ENCODE measurements at places on chromosomes 12 and 14. TPM values are rescaled to one million over a fixed set of nuclear protein-coding genes. Genes with fewer than 3 reads are reported as not detected.

Gene POC1B
- 17.5 TPM for total RNA-seq

DNA sequence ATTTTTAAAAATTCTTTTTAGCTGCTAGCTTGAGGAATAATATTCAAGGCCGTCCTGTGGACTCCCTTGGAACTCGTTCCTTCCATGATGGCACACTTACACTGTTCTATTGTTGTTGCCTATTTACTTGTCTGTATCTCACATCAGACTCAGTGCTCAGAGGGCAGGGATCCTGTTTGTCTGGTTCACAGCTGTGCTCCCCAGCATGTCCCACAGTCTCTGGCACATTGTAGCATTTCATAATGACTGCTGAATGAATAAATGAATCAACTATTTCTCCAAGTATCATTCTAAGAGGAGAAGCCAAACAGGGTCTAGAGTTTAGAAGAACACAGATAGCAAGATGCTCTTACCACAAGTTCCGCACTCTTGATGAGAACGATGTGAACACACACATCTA is 48.0 kb downstream of the NTN4 start:
- H3K36me3 ChIP-seq: no peaks in the 10 kb centered on the region
- no peak overlapping the region for H3K27ac ChIP-seq
- H3K4me3 ChIP-seq: no peak overlapping the region
- no peaks in the 10 kb centered on the region for H3K27me3 ChIP-seq

DNA sequence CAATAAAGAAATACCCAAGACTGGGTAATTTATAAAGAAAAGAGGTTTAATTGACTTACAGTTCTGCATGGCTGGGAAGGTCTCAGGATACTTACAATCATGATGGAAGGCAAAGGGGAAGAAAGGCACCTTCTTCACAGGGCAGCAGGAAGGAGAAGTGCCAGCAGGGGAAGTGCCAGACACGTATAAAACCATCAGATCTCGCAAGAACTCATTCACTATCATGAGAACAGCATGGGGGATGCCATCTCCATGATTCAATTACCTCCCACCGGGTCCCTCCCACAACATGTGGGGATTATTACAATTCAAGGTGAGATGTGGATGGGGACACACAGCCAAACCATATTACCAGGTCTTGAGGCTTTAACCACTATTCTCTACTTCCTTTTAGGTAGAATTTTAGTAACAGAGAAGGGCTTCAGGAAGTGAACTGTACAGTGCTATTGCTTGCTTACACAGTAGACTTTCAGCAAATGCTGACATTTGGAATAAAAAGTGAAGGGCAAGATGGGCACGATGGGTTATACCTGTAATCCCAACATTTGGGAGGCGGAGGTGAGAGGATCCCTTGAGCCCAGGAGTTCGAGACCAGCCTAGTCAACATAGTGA is 40.8 kb upstream of the OR4E1 start:
- no peak for DNase-seq
- no peaks in the 10 kb centered on the region for H3K36me3 ChIP-seq
- no peak overlapping the region for H3K4me3 ChIP-seq
- H3K27ac ChIP-seq: no peak overlapping the region
- no peaks in the 10 kb centered on the region for H3K27me3 ChIP-seq

Gene FOXN4
- 0.35 TPM for total RNA-seq

Gene ACSM4
- not detected for total RNA-seq

- no peak overlapping the region for H3K4me3 ChIP-seq
- H3K4me1 ChIP-seq: no peaks in the 10 kb centered on the region
- no peak for DNase-seq
- H3K27me3 ChIP-seq: no peaks in the 10 kb centered on the region
- no peak overlapping the region for H3K27ac ChIP-seq
- H3K36me3 ChIP-seq: no peaks in the 10 kb centered on the region
Observed at GRCh38 chr12:103268831-103269514, 226.8 kb downstream of the C12orf42 start.

GRCh38 chr12:24730489-24730896 is 218.4 kb downstream of the BCAT1 start:
- H3K4me3 ChIP-seq: no peak overlapping the region
- no peak overlapping the region for H3K27ac ChIP-seq
- H3K27me3 ChIP-seq: no peaks in the 10 kb centered on the region
- DNase-seq: no peak
- H3K4me1 ChIP-seq: no peaks in the 10 kb centered on the region

DNA sequence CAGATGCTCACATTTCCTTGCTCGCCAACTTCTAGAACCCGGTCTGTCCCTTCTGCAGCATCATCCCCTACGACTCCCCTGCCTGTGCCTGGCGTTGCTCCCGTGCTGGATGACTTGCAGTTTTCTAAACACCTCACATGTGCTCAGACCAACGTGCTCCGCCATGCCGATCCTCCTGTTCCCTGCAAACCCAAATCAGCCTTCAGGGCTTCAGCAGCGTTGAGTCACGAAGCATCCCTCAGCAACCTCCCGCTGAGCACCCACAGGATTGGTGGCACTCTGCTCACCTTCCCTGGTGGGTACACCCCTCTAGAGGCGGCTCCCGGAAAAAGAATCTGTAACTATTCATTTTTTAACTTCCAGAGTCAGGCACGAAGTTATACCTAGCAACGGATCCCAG is 2.8 kb upstream of the PIWIL1 start:
- H3K36me3 ChIP-seq: no peaks in the 10 kb centered on the region
- no peak overlapping the region for H3K4me3 ChIP-seq
- no peaks in the 10 kb centered on the region for H3K4me1 ChIP-seq
- no peak overlapping the region for H3K27ac ChIP-seq
- no peaks in the 10 kb centered on the region for H3K27me3 ChIP-seq

DNA sequence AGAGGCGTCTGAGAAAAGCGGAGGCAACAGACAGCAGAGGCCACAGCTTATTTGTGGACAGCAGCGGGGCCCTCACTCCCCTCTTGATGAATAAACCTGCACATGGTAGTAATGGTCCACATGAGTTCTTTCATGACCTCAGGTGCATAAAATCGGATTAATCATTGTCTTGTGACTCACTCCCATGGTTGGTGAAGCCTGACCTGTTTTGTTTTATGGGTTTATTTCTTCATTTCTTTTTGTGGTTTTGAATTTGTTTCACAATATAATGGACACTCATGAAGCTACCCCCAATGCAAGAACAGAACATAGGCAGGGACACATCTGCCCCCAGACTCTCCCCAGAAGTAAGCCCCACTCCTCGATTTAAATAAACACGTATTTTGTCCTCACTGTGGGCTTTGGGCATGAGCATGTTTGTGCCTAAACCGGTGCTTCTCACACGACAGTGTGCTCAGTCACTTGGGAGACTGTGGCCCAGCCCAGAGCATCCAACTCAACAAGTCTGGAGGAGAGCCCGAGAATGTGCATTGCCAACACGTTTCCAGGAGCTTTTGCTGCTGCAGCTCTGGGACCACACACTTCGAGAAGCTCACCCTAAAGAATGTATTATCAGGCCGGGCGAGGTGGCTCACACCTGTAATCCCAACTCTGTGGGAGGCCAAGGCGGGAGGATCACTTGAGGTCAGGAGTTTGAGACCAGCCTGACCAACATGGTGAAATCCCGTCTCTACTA is 116.1 kb downstream of the SCARB1 start:
- DNase-seq: no peak
- H3K36me3 ChIP-seq: no peaks in the 10 kb centered on the region
- H3K4me3 ChIP-seq: no peak overlapping the region
- H3K4me1 ChIP-seq: peaks cover 11% of the 10 kb centered on the region
- no peaks in the 10 kb centered on the region for H3K27me3 ChIP-seq

Gene ITGA7
- total RNA-seq: 49.1 TPM

Gene IGFBP6
- 16.6 TPM for total RNA-seq

Gene CLEC4C
- total RNA-seq: not detected

Gene PABPN1
- total RNA-seq: 110 TPM

DNA sequence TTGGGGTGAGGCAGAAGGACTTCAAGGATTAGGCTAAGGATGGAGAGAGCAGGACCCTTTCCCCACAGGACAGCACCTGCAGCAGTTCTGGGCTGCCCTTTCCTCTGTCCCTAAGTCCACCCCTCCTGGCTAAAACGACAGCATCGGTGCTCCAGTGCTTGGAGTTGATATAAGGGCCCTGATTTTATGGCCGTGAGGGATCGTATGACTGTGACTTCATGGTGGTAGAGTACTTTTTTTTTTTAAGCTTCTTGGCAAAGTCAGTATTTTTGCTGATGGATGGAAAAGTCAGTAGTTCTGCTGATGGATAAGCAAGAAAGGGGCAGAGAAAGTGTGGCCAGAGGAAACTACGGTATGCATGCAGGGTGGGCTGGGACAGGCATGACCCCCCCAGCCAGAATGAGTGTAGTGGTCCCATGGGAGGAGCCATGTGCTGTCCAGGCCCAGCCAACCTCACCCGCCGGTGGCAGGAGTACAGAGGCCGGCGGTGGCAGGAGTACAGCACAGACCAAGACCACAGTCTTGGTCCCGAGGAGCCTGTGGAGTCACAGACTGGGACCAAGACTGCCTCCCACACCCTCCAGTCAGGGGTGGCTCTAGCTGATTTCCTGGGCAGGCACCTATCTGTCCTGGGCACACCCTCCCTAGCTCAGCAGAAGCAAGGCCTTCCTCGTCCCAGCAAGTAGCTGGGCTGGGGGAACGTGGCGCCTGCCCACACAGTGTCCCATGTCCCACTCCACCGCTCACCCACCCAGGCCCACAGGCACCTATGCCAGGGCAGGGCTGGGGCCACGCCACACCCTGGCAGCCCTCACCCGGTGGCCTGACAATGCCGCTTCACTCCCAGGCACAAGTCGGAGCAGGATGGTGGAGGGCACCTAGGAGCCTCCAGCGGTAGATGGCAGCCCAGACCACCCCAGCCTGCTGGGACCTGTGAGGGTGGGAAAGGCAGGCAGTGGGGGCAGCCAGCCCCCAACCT is 46.3 kb downstream of the CCDC88C start:
- H3K4me3 ChIP-seq: no peak overlapping the region
- no peaks in the 10 kb centered on the region for H3K36me3 ChIP-seq
- H3K4me1 ChIP-seq: peaks cover 31% of the 10 kb centered on the region

- H3K27ac ChIP-seq: no peak overlapping the region
- H3K36me3 ChIP-seq: no peaks in the 10 kb centered on the region
- H3K27me3 ChIP-seq: no peaks in the 10 kb centered on the region
- no peak for DNase-seq
- H3K4me3 ChIP-seq: no peak overlapping the region
- H3K4me1 ChIP-seq: peaks cover 13% of the 10 kb centered on the region
Observed at GRCh38 chr14:94998110-94998509, 159.2 kb downstream of the DICER1 start.

Gene NDUFB1
- 160 TPM for total RNA-seq

DNA sequence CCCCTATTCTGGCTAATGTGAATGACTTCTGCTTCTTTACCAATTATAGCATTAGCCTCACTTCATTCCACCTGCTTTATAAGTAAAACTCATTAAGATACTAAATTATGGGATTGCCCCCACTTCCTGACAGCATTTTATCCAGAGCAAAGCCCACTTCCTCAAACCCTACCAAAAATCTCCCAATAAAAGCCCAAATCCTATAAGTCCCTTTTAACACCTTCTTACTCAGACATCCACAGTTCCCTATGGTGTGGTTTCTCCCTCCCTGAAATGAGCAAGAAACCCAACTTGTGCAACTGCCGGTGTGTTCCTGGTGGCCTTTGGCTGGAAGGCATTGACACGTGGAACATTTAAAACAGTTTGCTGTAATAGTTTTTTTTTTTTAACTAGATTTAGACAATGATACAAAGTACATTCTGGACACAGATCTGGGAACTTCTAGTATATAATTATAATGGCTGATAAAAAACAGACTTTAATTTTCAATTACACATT is 53.1 kb downstream of the BRMS1L start:
- no peaks in the 10 kb centered on the region for H3K36me3 ChIP-seq
- H3K4me1 ChIP-seq: no peaks in the 10 kb centered on the region
- no peak overlapping the region for H3K27ac ChIP-seq
- H3K27me3 ChIP-seq: no peaks in the 10 kb centered on the region

Gene KICS2
- 10.5 TPM for total RNA-seq

Gene CD163L1
- 0.14 TPM for total RNA-seq

GRCh38 chr12:70652451-70652850 is 15.2 kb upstream of the PTPRB start:
- no peaks in the 10 kb centered on the region for H3K36me3 ChIP-seq
- H3K27me3 ChIP-seq: no peaks in the 10 kb centered on the region
- H3K27ac ChIP-seq: no peak overlapping the region
- H3K4me1 ChIP-seq: peaks cover 3% of the 10 kb centered on the region
- no peak overlapping the region for H3K4me3 ChIP-seq

Gene TRHDE
- total RNA-seq: 7.7 TPM

GRCh38 chr14:81517798-81518398 is 15.8 kb downstream of the SEL1L start:
- H3K36me3 ChIP-seq: no peaks in the 10 kb centered on the region
- no peak for DNase-seq
- no peaks in the 10 kb centered on the region for H3K27me3 ChIP-seq
- 0 out of 2 replicates have a peak overlapping the region, but pooled peaks have one; percentile 17 for H3K27ac ChIP-seq
- H3K4me3 ChIP-seq: no peak overlapping the region

Gene KLHL28
- total RNA-seq: 9.9 TPM

Gene ARHGAP9
- 4.6 TPM for total RNA-seq

GRCh38 chr14:33792720-33793368 is 158.0 kb downstream of the EGLN3 start:
- H3K4me1 ChIP-seq: peaks cover 4% of the 10 kb centered on the region
- H3K27ac ChIP-seq: no peak overlapping the region
- no peaks in the 10 kb centered on the region for H3K27me3 ChIP-seq
- no peaks in the 10 kb centered on the region for H3K36me3 ChIP-seq
- peak; percentile 85 for DNase-seq

Gene PLEKHG7
- total RNA-seq: not detected

Gene GAS2L3
- 13.5 TPM for total RNA-seq

Gene LRP6
- 61.7 TPM for total RNA-seq

Gene MBD6
- total RNA-seq: 12.5 TPM

DNA sequence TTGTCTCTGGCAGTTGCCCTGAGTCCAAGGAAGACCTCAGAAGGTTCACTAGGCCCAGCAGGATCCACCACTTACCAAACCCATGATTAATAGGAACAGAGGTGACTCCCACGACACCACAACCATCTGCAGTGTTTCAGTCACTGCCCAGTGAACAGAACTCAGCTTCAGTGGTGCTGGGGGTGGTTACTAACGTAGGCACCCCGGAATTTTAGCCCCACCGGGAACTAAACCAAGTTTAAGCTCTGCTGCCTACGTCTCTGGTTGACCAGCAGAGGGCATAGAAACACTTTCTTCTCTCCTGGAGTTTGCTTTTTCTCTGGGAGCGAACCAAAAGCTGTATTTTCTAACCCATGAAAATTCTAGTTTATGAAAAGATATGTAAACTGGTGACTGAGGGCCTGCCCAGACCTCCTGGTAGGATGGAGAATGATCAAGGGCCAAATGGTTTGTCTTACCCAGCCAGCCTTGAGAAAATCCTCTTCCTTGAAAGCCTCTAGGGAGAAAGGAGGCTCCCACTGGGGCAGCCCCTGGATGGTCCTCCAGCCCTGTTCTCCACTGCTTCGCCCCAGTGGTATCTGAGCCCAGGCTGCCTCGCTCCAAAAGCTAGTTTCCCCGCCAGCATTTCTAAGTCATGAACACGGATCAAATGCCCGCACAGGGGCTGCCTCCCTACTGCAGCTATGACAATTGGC is 379.8 kb downstream of the DPF3 start:
- H3K4me3 ChIP-seq: no peak overlapping the region
- no peak overlapping the region for H3K27ac ChIP-seq
- no peaks in the 10 kb centered on the region for H3K36me3 ChIP-seq
- no peaks in the 10 kb centered on the region for H3K27me3 ChIP-seq
- H3K4me1 ChIP-seq: no peaks in the 10 kb centered on the region

Measured in GM23338 (cell line).